ENCODE measurements at places on chromosomes 12 and 14.

DNA sequence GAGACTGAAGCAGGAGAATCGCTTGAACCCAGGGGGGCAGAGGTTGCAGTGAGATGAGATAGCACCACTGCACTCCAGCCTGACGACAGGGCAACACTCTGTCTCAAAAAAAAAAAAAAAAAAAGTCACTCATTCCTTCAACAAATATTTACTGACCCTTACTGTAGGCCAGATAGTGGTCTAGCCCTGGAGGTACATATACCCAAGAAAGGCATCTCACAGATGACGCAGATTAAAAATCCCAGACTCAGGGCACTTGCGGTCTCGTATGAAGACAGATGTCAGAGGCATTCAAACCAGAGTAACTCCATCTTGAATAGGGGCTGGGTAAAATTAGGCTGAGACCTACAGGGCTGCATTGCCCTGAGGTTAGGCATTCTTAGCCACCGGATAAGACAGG is 44.8 kb downstream of the CLMN start:
- no peak for DNase-seq

GRCh38 chr12:88375306-88376305 is 204.7 kb downstream of the KITLG start:
- no peak for DNase-seq

- no peak for DNase-seq
Measured at GRCh38 chr12:27505761-27506160, 18.2 kb upstream of the PPFIBP1 start.

- DNase-seq: no peak
Measured at GRCh38 chr12:128879898-128880764, 26.9 kb downstream of the GLT1D1 start.

DNA sequence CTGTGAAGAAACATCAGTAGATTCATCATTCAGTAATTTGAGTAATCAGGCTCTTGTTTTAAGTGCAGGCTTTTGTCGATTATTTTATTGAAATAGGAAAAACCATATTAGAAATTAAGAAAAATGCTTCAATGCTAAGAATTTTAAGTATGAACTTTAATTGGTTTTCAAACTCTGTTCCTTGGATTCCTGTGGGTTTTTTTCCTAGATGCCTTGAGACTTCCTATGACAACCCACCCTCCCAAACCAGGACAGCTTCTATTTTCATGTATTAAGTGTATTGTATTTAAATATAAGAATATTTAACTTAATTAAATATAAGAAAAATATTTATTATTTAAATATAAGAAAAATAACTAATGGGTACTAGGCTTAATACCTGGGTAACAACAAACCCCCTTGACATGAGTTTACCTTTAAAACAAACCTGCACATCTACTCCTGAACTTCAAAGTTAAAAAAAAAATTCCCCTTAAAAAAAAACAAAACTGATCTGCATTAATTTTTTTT is 3.0 kb downstream of the ARHGAP5 start:
- DNase-seq: no peak

DNA sequence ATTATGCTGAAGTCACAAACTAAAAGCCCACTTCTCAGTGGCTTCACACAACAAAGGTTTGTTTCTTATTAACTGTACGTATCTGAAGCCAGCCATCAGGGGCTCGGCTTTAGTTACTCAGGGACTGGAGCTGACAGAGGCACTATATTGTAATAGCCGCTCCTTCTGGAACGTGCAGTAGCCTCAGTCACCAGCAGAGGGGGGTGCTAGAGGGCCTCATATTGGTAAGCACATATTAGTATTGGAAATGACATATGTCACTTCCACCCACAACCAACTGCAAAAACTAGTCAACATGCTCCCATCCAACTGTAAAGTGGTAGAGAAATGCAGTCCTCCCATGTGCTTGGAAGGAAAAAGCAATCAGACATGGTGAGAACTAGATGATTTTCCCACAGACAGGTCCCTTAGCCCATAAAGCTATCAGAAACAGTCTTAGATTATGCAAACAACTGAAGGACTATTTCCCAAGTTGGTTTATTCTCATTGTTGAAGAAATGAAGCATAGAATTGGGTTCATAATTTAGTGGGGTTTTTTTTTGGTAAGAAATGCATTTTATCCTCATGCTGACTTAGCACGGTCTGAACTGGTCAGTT is 183.6 kb upstream of the G2E3 start:
- DNase-seq: peak; percentile 59

GRCh38 chr14:51449681-51450080 is 202.0 kb upstream of the FRMD6 start:
- DNase-seq: no peak

GRCh38 chr12:64674367-64674922 is 64.2 kb downstream of the RASSF3 start:
- DNase-seq: no peak

- DNase-seq: no peak
Measured at GRCh38 chr12:19688532-19688931, 249.2 kb downstream of the AEBP2 start.

DNA sequence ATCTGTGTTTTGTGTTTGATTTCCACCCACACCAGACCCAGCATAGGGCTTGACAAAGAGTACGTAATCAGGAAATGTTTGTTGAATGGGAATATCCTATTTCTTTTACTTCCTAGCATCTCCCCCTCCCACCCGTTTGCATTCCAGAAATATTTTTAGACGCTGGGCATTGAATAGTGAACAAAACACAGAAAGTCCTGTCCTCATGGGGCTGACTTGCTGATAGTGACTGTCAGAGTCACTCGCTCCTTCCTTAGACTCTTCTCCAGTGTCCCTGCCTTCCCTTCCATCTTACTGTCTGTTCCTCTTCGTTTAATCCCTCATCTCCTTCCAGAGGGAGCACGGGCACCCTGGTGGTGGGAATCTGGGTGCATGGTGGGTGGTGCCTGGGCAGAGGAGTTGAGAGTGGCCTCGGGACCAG is 53.6 kb downstream of the SLC25A47 start:
- no peak for DNase-seq

- no peak for DNase-seq
Measured at GRCh38 chr12:14959126-14959440, 2.3 kb downstream of the ARHGDIB start.

DNA sequence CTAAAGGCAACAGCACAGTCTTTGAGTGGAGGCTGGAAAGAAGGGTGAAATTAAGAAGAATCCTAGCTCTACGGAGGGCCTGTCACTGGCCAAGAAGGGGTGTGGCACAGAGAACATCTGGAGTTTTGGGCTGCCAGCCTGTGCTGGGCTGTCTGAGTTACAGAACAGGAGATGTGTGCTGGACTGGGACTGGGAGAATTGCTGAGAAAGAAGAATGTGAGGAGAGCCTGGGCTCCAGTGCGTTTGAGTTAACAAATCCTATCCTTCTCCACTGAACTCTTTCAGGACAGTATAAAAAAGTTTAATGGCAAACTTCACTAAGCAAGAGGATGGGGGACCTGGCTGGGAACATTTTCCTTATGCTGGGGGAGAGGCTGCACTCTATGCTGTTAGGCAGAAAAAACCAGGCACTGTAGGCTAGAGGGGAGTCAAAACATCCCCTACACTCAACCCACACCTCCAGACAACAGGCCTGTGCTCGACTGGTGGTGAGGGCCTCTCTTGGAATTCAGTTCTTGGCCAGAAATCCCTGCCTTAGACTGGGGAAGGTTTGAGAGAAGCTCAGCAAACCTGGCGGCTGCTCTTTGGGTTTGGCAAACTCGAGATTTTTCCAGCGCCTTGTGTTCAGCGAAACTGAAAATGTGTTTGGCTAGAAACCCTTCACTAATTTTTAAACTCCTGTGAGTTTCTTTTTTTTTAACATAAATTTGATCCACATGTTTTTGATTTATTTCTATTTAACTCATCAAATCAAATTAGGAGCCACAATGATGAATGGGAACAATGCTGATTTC is 217.3 kb downstream of the MON2 start:
- DNase-seq: no peak

- peak; percentile 27 for DNase-seq
Measured at GRCh38 chr12:15928346-15928745, 17.2 kb downstream of the DERA start.

DNA sequence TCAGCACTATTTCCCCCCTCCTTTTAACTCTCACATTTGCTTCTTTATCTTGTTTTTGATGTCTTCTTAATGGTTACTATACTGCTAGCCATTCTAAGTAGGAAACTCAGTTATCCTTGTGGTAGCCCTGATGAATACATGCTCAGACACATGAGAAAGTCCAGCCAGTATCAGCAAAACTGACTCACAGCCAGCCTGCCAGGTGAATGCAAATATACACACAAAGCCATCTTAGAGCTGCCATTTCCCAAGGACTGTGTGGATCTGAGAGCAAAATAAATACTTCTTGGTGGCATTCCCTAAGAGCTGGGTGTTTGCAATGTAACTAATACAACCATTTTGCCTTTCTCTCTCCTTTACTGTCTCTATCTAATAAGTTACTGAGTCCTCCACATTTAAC is 455.2 kb downstream of the CCER1 start:
- DNase-seq: no peak

DNA sequence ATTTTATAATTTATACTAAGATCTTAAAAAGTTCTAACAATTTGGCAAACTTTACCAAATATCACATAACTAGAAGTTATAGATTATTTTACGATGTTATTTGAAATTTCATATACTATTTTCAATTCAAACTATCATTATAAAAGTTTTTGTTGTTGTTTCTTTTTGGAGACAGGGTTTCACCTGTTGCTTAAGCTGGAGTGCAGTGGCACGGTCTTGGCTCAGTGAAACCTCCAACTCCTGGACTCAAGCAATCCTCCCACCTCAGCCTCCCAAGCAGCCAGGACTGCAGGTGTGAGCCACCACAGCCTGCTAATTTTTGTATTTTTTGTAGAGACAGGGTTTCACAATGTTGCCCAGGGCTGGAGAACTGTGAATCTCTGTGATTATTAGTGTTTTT is 87.8 kb downstream of the SPPL3 start:
- DNase-seq: no peak

- DNase-seq: no peak
Measured at GRCh38 chr12:131923260-131923659, 5.8 kb upstream of the PUS1 start.

DNA sequence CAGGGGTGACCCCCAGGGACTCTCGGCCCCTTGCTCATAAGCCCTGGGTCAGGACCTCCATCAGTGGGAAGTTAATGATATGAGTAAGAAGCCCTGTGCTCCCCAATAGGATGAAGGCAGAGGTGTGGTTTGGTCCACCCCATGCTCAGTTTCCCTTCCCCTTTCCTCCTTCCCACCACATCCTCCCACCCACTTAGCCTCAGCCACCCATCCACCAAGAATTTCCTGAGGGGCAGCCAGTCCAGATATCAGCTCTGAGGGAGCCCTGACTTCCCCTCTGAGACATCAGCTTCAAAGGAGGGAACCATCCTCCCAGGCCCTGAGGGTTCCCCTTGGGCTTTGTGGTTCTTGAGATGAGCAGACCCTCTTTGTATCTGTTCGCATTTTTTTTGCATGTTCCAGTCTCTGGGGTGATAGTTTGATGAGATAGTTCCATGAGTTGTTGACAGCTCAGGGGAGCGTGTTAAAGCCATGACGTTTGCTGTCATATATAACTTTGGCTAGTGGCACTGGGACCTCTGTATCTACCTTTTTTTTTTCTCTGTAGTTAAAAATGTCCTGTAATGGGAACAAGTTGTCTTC is 71.2 kb downstream of the LGMN start:
- no peak for DNase-seq

DNA sequence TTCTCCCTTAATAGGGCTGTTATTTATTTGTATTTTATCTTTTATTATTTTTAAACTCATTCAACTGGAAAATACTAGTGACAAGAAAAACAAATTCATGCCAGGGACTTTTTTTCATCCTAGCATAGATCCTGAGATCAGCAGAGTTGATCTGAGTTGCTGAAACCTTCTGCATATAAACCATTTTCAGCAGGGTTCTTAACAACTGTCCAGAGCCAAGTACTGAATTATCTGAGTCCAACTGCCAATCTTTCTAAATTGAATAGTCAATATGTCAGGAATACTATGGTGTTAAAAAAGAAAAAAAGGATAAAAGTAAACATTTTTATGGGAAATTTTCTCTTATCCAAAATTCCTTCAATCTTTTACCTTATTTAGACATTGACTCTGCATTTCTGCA is 28.6 kb downstream of the CDC42BPB start:
- DNase-seq: no peak

DNA sequence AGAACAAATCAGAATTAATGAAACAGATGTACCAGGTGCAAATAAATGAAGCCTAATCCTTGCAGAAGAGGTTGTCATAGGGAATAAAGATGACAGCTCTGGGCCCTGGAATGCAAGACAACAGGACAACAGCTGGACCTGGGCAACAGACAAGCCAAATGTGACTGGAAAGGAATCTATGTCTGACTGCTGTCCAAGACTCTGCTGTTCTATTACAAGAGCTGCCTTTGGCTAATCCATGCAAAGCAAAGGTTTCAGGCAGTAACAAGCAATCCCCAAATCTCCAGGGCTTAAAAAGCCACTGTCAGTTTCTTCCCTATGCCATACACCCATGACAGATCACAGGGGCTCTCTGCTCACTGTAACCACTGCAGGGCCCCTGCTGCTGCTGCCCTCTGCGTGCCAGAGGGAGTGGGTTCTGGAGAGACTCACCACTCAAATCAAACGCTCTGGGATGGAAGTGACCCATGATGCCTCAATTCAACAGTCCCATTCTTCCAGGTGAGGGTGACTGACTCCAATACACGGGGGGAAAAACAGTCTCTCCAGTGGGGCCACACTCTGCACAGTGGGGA is 218.9 kb upstream of the SFSWAP start:
- no peak for DNase-seq
